HepG2 (cell line): ENCODE measurements at places on chromosomes 13 and 19. TPM values are rescaled to one million over a fixed set of nuclear protein-coding genes. Genes with fewer than 3 reads are reported as not detected.

The USHBP1 gene
- polyA plus RNA-seq, result 1.5 and 1.9 TPM in 2 replicates

DNA sequence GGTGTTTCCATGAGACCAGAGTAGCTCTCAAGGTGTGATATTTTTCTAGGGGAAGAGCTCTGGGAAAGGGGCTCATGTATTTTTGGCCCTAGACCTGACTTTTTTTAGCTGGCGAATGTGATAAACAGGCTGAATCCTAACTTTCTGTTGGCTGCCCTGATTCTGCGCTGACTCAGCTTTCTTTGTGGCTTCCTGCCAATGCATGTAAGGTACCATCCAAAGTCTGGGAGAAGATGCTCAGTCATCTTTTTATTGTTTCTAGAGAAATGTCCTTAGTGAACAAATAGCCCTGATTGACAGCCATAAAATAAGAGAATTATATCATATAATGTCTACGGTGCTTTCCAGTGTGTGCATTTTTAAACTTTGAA lies 113.6 kb upstream of the MBNL2 start:
- no peak for DNase-seq

GRCh38 chr13:48962281-48962680 lies 13.4 kb upstream of the FNDC3A start:
- no peak for DNase-seq

- no peak for DNase-seq
Measured at GRCh38 chr13:105389373-105389772, 1146.1 kb downstream of the EFNB2 start.

The CCDC106 gene
- 4.7 and 6.2 TPM in 2 replicates for polyA plus RNA-seq

The CYP4F2 gene
- 3.9 and 9.7 TPM in 2 replicates for polyA plus RNA-seq

The CLIP3 gene
- 1.1 and 1.2 TPM in 2 replicates for polyA plus RNA-seq

DNA sequence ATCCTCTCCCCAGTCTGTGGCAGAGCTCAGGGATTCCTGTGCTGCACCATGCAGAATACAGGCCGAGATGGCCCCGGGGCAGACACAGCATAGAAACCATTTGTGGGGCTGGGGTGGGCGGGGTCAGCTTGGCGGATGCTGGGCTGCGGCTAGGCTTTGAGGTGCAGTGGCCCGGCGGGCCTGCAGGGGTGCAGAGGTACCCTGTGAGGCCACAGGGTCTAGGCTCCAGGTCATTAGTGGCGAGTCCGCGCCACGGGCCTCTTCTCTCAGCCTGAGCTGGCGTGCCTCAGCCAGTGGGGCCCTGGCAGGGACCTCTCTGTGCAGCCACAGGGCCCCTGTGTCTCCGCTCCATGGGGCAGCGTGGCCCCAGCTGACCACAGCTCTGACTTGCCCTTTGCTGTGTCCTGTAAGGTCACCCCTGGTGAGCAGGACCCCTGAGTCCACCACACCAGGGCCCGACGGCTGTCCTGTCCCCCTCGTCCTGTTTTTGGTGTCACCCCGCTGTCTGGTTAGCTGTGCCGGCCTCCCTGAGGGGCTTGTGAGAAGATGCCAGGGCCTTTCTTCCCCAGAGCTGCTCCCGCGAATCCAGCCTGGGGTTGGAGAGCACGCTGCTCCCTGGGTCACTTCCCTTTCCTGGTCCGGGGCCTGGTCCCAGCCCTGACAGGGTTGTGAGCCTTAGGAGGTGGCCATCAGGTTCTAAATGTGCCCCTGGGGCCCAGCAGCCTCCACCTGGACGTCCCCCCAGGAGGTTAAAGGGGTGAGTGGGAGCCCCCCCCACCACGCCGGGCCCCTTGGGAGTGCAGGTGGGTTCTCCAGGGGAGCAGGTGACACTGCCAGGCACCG lies 12.1 kb downstream of the KDM4B start:
- DNase-seq, result no peak

GRCh38 chr19:7294558-7295212 lies 471 bp upstream of the INSR start:
- peak; percentile 65 for DNase-seq

DNA sequence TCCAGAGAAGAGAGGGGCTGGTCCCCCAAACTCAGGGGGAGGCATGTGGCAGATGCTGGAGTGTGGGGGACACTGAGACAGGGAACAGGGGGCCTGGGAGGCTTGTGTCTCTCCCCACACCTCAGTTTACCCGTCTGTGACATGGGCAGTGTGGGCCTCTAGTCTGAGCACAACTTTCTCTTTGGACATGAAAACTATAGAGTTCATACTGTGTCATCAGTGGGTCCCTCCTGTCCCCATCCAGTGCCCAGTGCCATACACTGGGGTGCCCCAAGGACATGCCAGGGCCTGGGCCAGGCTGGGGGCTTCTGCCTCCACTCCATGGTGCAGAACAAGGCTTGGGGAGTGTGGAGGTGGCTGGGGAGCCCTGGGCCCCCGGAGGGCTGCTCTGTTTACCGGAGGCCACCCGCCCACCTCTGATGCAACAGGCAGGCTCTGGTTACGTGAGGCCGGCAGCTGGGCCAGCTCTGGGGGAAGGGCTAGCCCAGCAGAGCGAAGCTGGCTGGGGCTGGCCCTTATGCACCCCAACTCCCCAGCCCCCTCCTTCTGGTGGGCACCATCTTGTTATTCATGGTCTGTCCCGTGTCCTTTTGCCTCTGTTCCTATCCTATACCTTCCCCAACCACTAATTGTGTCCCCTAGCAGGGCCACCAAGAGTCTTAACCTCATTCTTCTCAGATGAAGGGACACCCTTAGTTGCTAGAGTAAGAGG lies 1.9 kb upstream of the MEF2B start:
- peak; percentile 62 for DNase-seq

DNA sequence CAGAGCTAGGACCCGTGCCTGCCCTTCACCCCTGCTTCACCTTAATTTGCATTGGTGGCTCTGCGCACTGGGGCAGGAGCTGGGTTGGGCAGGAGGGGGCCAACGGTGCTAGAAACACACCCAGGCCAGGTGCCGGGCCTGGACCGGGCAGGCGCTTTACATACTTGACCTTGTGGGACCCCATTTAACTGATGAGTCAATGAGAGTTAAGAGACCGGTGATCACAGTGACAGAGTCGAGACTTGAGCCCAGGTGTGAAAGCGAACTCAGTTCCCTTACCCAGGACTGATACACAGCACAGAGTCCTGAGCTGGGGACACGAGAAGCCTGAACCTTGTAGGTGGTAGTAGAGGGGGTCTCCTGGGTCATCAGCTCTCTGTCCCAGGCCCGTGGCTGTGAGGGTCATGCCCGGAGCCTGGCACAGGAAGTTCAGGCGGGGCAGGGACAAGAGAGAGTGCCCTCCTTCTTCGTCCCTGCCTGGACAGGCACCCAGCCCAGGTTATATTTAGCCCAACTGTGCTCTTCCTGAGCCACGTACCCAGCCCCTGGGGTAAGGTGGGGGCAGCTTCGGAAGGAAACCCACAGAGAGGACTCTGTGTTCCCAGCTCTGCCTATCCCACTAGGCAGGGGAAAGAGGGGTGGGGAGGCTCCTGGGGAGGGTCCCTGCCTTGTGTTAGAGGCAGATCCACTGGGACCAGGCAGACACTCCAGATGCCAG lies 1.9 kb downstream of the PRX start:
- no peak for DNase-seq

The RFPL4AL1 gene
- not detected in 2 replicates for polyA plus RNA-seq

The LRRC63 gene
- not detected in 2 replicates for polyA plus RNA-seq

The FUT2 gene
- polyA plus RNA-seq, result 0.10 TPM in 1 of 2 replicates, not detected in the other

DNA sequence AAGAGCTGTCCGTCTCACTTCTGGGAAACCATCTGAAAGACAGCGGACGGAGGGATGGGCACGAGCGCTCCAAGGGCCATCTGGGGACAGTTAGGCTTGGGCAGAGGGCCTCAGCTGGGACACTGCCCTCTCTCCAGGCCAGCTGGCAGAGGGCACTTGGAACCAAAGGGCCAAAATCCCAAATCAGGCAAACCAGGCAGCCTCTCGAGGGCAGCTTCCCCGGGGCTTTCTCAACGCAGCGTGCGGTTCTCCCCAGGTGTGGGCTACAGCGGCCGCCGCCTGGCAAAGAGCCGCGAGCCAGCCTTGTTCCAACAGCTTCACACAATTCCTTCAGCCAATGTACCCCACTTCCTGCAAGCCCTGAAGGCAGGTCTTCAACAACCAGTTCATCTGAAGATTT lies 5.0 kb downstream of the MLLT1 start:
- no peak for DNase-seq

- DNase-seq, result no peak
Measured at GRCh38 chr13:104086759-104087158, 1020.5 kb upstream of the SLC10A2 start.

- no peak for DNase-seq
Measured at GRCh38 chr13:27868641-27869435, 51.0 kb upstream of the PDX1 start.

DNA sequence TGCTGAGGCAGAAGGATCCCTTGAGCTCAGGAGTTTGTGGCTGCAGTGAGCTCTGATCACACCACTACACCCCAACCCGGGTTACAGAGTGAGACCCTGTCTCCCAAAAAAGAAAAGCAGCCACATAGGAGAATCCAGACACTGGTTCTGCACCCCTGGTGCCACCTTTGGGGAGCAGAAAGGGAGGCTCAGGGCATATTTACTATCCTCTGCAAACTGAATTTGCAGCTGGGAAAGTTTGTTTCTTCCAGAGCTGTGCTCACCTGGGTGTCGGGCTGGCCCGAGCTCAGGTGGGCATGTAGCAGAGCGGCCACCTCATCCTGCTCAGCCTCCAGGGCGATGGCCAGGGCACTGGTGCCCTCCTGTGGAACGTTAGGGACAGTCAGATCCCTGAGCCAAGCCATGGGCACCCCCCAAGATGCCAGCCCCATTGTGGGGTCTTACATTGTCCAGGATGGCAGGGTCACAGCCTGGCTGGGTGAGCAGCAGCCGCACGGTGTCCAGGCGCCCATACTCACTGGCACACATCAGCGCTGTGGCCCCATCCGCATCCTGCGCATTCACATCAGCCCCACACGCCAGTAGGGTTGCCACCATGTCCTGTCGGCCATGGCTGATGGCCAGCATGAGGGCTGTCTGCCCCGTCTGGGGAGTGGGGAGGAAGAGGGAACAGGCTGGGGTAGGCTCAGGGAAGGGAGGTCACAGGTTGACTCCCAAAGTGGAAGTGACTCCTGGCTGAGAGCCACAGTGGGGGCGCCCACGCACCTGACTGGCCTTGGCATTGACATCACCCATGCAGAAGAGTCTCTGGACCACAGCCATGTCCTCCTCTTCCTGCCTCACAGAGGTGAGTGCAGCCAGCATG lies 3.1 kb downstream of the RPS28 start:
- DNase-seq, result no peak

DNA sequence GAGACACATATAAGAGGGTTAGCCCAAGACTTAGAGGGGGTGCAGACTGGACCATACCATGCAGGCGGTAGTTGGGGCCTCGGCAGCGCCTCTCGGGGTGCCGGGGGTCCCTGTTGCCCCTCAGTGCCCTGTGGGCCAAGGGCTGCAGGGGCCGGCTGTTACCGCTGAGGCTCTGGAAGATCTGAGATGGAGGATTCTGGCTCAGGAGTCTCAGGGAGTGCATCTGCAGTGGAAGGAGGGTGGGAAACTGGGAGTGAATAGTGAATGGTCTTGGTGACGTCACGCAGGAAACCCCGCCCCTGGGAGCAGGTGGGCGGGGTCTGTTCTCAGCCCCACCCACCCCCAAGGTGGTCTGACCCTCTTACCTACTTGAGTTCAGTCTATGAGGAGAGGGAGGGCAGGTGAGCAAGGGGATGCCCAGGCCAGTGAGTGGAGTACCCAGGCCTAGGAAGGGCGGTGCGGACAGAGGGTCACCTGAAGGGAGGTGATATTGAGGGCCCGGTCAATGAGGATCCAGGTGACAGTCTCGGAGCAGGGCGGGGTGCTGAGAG lies 1.7 kb upstream of the DBP start:
- no peak for DNase-seq

GRCh38 chr13:46620471-46620870 lies 67.5 kb downstream of the LRCH1 start:
- no peak for DNase-seq

DNA sequence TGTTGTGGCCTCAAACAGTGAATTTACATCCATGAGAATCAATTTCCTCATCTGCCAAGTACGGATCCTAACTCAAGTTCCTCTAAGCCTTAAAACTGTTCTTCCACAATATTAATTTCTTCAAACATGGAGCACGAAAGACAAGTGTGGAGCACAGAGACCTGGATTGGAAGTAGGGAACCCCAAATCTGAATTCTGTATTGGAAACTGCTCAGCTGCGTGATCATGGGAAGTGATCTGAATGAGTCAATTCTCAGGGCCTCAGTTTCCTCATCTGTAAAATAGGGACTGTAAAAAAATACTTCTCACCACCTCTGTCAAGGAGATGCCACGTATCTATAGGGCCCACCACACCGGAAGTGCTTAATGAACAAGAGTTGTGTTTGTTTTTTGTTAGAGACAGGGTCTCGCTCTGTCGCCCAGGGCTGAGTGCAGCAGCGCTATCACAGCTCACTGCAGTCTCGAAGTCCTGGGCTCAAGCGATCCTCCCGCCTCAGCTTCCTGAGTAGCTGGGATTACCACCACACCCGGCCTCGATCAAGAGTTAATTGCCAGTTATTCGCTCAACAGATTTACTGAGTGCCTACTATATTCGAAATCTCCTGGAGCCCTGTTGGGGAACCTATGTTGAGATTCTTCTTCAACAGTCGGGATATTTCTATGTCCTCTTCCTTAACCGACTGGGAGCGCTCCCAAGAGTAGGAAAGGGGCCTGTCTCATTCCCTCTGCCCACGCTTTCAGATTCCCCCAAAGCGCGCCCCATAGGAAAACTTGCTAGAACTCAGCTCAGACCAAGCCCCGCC lies 1.6 kb downstream of the SERTAD3 start:
- no peak for DNase-seq

- no peak for DNase-seq
Measured at GRCh38 chr13:27065582-27065981, 106.0 kb downstream of the USP12 start.

The MBD3L2 gene
- not detected in 2 replicates for polyA plus RNA-seq

- DNase-seq, result no peak
Measured at GRCh38 chr19:44984005-44984404, 17.3 kb upstream of the RELB start.

- DNase-seq, result no peak
Measured at GRCh38 chr13:72230131-72230530, 363.1 kb upstream of the DACH1 start.
